ENCODE measurements at places on chromosomes 1 and 21.

DNA sequence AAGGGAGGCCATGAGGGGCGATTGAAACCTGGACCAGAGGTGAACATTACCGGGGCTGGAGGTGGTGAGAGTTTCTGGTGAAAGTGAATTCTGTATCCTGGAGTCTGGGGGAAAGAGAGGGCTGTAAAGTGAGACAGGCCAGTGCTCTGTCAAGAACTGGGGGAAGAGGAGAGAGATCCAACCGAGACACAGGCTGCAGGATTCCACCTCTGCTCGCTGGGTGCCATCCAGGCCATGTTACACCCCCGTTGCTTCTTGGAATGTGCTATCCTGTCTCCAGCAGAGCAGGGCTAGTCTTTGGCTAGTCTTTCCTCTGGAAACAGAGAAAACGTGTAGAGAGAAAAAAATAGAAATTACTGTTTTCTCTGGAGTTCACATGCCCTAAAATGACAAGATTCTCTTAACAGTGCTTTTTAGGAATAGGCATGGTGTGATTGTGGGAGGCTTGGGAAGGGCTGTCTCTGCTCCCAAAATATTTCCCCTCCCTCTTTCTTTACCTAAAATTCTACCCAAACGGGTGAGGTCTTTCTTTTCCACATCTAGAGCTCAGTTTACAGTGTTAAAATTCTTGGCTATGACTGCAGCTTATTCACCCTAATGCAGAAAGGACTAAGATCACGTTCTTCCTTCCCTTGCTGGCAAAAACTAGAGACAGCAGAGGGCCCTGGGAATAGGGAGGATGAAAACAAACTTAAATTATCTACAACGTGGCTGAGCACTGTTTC is 16.5 kb upstream of the OVAAL start:
- DNase-seq, result no peak

DNA sequence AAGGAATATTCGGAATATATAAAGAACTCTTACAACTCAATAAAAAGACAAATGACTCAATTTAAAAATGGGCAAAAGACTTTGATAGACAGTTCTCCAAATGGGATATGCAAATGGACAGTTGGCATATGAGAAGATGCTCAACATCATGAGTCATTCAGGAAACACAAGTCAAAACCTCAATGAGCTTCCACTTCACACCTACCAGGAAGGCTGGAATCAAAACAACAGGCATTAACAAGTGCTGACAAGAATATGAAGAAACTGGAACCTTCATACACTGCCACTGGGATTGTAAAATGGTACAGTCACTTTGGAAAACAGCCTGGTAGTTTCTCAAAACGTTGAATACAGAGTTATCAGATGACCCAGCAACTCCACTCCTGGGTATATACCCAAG is 17.2 kb downstream of the PGBD5 start:
- DNase-seq, result no peak

GRCh38 chr1:21337928-21338572 is 47.8 kb upstream of the ECE1 start:
- DNase-seq, result no peak

- DNase-seq, result no peak
Measured at GRCh38 chr1:104648269-104648691, 898.6 kb downstream of the AMY1C start.

DNA sequence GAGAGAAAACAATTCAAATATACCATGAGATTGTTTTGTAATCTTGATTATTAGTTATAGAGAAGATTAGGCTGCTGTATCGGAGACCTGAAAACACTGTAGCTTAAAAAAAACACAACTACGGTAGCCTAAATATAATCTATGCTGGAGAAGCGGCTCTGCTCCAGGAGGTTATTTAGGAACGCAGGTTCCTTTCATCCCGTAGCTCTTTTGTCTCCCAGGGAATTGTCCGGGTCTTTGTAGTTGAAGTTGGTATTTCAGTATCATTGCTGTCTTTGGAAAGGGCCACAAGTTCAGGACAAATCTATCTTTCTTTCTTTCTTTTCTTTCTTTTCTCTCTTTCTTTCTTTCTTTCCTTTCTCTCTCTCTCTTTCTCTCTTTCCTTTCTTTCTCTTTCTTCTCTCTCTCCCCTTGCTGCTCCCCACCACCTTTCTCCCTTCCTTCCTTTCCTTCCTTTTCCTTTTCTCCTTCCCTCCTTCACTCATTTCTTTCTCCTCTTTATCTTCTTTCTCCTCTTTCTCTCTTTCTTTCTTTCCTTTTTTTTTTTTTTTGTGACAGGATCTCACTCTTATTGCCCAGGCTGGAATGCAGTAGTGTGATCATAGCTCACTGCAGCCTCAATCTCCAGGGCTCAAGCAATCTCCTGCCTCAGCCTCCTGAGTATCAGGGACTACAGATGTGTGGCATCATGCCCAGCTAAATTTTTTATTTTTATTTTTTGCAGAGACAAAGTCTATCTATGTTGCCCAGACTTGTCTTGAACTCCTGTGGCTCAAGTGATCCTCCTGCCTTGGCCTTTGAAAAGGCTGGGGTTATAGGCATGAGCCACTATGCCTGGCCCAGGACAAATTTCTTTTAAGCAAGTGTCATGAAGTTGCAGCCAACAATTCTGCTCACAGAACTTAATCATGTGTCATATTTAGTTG is 10.9 kb upstream of the NFIA start:
- DNase-seq, result no peak

- no peak for DNase-seq
Measured at GRCh38 chr1:41366455-41367287, 5.4 kb downstream of the FOXO6 start.

GRCh38 chr1:153071511-153071910 is at the start of gene SPRR2B:
Gene SPRR2B (minus strand): TSS chr1:153071611. CDS start chr1:153070839, 772 bp downstream.
- DNase-seq, result no peak

GRCh38 chr1:178263341-178263740 is 169.4 kb downstream of the RASAL2 start:
- DNase-seq, result no peak

DNA sequence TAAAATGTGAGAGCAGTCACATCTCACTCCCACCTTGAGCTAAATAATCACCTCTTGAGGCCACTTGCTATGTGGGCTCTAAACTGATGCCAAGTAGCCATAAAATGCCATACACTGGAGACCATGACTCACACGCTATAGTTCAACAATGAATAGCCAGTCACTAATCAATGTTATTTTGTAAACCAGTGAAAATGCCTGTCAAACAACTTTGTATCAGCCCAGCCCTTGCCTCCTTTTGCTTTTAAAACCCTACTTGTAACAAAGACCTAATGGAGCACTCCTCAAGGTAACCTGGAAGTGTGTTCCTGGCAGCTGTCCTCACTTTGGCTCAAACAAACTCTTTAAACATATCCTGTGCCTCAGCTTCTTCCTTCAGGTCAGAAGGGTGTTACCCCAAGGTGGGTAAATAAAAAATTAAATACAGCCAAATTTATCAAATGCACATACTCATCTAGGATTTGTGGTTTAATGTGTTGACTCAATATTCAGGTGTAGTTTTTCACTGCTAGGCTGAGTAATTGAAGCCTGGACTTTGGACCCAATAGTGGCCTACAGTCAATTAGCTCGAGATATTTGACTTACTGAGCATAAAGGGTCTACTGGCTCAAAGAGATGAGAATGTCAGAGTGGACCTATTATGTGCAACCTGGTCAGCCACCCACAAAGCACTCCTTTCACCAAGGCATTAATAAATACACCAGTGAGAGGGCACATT is 154.3 kb downstream of the COQ8A start:
- DNase-seq, result no peak

DNA sequence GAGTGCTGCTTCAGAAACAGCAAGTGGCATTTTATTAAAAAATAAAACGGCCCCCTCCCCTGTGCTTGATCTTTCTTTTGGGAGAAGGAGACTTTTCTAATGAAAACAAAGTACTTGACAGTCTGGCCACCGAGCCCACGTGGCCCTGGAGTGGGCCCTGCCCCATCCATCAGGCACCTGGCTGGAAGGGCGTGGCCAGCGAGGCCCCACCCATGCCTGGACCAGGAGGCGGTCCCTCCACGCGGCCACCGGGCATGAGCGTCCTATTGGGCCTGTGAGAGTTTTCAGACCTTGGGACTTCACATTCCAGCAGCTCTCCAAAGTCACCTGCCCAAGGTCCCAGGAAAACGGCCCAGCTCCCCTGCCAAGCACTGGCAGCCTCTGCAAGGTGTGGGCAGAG is 144.7 kb downstream of the CASZ1 start:
- no peak for DNase-seq

DNA sequence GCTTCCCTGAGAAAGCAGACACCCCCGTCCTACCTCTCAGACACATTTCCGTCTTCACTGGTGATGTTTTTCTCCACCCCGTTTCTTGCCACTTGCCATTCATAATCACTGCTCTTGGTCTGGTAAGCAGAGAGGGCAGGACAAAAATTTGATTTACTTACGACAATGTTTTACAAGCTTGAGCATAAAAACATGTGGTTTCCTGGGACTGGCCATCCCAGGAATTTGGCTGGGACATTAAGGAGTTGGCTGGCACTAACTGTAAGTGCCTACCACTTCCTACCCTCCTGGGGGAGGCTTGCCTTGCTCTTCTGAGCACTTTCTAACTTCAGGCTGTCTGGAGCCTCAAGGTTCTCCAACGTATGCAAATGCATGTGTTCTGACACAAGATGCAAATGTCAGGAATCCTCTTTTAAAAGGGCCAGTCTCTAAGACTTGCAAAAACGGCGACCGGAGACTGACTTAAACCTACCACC is 24.2 kb downstream of the ZBTB18 start:
- no peak for DNase-seq

- DNase-seq, result no peak
Measured at GRCh38 chr1:224492632-224493031, 58.0 kb upstream of the WDR26 start.

DNA sequence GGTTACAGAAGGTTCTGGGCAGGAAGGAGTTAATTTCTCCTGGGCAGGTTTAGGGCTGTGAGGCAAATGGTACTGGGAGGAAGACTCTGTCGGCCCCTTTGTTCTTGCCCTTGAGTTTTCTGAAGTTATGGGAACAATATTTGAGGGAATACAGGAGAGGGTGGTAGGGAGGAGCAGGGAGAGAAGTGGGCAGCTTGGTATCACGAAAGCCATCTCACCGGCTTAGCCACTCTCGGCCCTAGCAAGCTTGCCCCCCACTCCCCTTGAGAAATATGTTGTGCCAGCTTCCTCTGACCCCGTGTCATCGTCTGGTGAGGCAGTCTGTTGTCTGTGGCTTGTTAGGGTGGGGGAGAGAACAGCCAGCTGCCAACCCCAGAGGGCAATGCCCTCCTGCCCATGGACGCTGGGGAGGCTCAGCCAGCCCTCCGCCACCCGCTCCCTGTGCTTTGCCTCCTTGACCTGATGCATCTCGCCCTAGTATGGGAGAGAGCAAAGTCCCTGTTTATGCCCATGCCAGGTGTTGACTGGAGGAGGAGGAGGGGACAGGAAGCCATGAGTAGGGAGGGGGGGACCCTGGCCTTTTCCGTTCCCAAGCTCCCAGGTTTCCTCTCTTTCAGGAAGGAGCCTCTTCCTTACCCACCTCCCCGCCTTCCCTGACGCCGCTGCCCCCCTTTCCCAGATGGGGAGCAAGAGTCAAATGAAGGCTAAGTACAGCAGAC is 1.2 kb downstream of the EFNA1 start:
- no peak for DNase-seq

DNA sequence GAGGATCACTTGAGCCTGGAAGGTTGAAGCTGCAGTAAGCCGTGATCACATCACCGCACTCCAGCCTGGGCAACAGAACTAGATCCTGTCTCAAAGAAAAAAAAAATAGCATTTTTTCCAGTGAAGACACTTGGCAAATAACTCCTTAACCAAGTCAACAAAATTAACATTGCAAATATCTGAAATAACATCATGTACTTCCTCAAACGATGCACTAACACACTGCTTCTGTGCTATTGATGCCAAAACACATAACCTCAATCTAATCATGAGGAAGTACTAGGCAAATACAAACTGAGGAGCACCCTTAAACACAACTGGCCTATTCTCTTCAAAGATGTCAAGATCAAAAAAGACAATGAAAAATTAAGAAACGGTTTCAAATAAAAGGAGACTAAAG is 32.3 kb downstream of the PABPC4 start:
- DNase-seq, result no peak

- DNase-seq, result no peak
Measured at GRCh38 chr1:228081578-228082213, 812 bp upstream of the ARF1 start.

- DNase-seq, result no peak
Measured at GRCh38 chr1:181803421-181803820, 258.1 kb downstream of the ZNF648 start.

- DNase-seq, result no peak
Measured at GRCh38 chr1:226041419-226041818, 21.1 kb upstream of the H3-3A start.

- no peak for DNase-seq
Measured at GRCh38 chr1:225874431-225874830, 7.7 kb downstream of the TMEM63A start.

GRCh38 chr1:153312570-153313186 is at the start of gene PGLYRP3:
Gene PGLYRP3 (minus strand): TSS chr1:153312952. CDS start chr1:153310665, 2,287 bp downstream.
- DNase-seq, result no peak

DNA sequence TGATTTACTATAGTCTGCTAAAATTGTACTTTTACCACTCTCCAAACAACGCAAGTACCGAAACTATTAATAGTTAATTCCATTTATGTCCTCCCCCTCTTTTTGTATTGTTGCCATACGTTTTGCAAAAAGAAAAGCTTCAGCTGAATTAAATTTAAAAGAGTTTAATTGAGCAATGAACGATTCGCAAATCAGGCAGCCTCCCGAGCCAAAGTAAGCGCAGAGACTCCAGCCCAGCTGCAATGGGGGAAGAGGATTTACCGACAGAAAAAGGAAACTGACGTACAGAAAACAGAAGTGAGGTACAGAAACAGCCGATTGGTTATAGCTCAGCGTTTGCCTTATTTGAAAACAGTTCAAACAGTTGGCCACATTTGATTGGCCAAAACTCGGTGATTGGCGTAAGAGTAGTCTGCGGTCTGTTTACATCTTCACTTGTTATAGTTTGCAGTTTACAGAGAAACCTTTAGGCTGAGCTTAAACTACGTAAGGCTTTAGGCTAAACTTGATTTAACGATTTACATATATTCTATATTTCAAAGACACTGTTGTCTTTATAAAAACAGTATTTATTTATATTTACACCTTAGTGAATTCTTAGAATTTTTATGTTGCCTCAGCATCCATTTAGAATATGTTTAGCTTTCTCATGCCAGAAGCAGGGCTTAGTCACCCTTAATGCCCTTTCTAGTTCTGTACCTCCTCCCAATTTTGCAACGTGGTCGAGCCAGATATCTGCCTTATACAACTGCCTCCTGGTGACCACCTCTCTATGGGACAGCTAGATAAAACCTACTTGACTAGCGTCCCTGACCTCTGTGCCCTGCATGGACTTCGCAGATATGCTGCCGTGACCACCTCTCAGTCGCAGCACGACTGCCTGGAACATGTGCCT is 23.8 kb downstream of the CR1 start:
- DNase-seq, result no peak

- no peak for DNase-seq
Measured at GRCh38 chr1:245051349-245052221, 103.2 kb upstream of the KIF26B start.
